Activated CD4-positive, alpha-beta memory T cell treated with anti-CD3 and anti-CD28 coated beads for 36 hours (primary cell): ENCODE measurements at places on chromosomes 3 and 15. TPM values are rescaled to one million over a fixed set of nuclear protein-coding genes. Genes with fewer than 3 reads are reported as not detected.

The RBP2 gene
- total RNA-seq: not detected

DNA sequence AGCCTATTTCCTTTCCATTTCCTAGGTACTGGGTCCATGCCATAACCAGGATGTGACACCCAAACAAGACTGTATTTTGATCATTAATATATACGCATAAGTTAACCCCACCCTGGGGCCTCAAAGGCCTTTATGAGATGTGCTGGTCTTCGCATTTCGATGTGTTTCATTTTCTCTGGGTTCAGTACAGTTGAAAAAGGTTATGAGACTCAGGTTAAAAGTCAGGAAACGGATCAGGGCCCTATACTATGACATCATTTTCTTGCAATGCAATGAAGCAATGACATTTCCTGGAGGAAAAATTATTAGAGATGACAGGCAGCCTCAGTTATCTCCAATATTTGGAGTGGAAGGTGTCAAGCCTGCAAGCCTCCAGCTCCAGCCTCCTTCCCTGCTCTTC lies 31.7 kb downstream of the TMEM212 start:
- DNase-seq: no peak

The NR1I2 gene
- 0.36 TPM for total RNA-seq

- DNase-seq: no peak
Measured at GRCh38 chr15:63350178-63350621, 31.4 kb downstream of the CA12 start.

GRCh38 chr15:49918121-49918520 lies 200.9 kb downstream of the ATP8B4 start:
- no peak for DNase-seq

The CHST2 gene
- 4.5 TPM for total RNA-seq

- DNase-seq: peak; percentile 52
Measured at GRCh38 chr3:50605901-50606326, 5.7 kb downstream of the CISH start.

The NPAP1 gene
- not detected for total RNA-seq

GRCh38 chr3:197752107-197752506 lies 2.4 kb downstream of the FYTTD1 start:
- peak; percentile 56 for DNase-seq

The MAGEL2 gene
- not detected for total RNA-seq

- DNase-seq: no peak
Measured at GRCh38 chr3:72769758-72770540, 78.3 kb downstream of the SHQ1 start.

DNA sequence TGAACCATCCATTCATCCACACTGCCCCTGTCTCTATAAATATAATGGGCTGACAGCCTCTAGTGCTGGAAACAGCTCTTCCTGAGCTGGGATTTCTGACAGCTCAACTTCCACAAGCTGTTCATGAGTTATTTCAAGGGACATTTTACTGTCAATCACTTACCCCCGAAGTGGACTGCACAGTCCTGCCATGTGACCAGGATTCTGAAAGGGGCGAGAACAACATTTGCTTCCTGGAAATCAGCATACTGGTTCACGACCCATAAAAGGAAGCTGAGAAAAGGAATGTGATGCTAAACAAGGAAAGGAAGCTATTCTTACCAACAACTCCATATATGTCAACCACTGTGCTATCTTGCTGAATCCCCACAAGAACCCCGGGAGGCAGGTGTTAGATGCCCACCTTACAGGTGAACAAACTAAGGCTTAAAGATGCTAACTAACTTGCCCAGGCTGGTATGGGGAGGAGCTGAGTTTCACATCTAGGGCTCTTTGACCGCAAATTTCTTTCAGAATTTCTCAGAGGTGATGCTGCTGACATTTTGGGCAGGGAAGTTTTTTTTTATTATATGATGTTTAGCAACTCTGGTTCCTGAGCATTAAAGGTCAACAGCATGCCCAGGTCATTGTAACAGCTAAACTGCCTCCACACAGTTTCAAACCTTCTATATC lies 16.5 kb upstream of the REC114 start:
- no peak for DNase-seq

- DNase-seq: peak; percentile 82
Measured at GRCh38 chr3:9168241-9168741, 81.2 kb downstream of the SRGAP3 start.

The SEMA6D gene
- not detected for total RNA-seq
